ENCODE measurements at places on chromosomes 1 and 21.

- DNase-seq, result no peak
Measured at GRCh38 chr1:47682198-47682597, 244.4 kb downstream of the FOXD2 start.

DNA sequence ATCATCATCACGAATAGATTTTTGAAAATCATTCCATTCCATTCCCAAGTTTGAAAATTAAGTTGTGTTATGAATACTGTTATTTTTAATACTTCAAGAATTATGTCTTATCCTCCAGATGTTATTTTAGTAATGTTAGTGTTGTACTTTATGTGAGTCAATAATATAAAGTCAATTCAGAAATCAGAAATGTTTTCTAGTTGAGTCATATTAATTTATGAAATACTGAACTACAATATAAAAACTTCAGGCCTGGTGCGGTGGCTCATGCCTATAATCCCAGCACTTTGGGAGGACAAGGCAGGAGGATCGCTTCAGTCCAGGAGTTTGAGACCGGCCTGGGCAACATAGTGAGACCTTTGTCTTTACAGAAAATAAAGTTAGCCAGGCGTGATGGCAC, 38.4 kb upstream of the GPR25 start:
- DNase-seq, result no peak

DNA sequence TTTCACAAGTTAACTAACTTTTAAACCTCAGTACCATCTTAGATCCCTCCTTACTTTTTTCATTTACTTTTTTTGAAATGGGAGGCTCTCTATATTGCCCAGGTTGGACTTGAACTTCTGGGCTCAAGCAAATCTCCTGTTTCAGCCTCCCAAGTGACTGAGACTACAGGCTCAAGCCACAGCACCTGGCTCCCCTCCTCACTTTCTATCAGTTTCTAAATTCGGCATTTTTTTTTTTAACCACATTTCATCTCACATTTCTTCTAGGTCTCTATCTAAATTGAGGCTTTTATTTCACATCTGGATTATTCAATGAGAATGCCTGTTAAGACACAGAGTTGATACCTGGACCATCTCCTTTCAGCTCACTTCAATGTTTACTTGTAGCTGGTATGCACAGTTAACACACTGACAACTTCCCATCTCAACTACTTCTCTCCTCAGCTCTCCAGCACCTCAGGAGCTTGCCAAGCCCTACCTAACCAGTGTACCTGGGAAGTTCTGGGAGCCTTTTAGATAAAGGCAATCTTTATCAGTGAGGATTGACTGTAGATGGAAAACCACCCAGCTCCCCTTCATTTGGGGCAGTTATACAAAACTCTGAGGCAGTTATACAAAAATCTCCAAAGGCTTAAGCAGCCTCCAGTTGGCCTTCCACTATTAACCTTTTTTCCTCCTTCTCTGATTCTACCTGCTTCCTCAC, 3.4 kb downstream of the USP33 start:
- no peak for DNase-seq

DNA sequence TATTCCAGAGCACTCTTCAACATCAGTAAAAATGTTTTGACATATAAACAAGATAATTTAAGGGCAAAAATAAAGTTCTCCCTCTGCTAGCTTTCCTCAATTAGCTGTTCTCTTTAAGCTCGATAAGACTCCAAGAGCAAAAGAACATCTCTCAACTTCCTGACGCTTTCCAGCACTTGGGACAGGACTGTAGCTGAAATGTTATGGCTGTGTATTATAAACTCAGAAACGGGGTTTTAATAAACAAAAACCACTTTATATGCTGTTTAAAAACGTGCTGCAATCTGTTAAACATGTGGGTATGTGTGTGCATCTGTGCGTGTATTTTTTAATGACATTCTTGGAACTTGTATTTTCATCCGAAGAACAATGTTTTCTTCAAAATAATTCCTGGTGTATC, 71.5 kb upstream of the RGS2 start:
- no peak for DNase-seq

- no peak for DNase-seq
Measured at GRCh38 chr1:6975331-6976043, 190.2 kb downstream of the CAMTA1 start.
